Esophagus squamous epithelium (tissue), 5 donors: ENCODE measurements at places on chromosomes 1 and 21.

- DNase-seq, result no peak
These were observed 3.2 kb downstream of the TMEM269 start for GRCh38 chr1:42788021-42788420.

GRCh38 chr1:94648225-94649007 is 106.9 kb upstream of the F3 start:
- DNase-seq, result no peak

GRCh38 chr1:40848530-40849189 is 13.5 kb downstream of the CITED4 start:
- DNase-seq, result no peak

DNA sequence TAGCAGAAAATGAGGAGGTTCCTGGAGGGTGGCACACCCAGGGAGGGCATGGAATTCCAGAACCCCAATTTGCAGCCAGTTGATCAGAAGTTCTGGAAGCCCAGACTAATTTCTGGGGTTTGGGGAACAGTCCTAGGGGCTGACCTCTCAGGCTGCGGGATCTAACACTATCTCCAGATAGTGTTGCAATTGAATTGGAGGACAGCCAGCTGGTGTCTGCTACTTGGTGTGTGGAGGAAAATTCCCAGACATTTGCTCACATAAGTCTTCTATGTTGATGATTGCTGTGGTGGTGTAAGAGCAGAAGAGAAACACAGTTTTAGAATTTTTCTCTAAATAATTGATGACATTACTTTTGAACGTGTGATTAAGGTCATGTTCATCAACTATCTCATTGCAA is 154.3 kb upstream of the RNPC3 start:
- no peak for DNase-seq

DNA sequence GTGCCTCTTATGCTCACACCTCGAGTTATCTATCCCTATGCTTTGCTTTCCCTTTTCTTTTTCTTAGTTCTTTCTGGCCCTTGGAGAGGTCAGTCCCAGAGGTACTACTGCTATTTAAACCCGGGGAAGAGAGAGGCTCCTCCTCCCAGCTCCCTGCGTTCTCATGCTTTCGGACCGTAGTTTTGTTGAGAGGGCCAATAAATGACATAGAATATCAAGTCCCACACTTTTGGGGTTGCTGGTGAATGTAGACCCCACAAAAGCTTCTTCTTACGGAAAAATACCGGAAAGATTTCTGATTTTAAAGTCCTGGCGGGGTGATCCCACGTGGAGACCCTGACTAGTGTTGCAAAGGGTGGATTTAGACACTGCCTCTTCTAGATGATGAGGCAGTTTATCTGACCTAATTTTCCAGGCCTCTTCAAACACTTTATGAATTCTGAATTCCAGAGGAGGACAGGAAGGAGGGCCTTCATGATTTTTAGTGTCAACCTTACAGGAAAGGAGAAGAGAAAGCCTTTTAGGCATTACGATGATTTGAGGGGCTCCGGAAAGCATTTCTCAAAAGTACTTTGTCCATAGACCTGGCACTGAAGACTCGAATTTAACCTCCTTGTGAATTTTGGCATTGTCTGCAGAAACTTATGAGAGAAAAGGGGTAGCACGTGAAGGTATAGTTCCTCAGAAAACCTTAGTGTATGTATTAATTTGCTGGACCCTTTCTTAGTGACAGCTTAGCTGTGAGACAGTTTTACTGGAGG is 694 bp downstream of the TMEM167B start:
- DNase-seq, result no peak

DNA sequence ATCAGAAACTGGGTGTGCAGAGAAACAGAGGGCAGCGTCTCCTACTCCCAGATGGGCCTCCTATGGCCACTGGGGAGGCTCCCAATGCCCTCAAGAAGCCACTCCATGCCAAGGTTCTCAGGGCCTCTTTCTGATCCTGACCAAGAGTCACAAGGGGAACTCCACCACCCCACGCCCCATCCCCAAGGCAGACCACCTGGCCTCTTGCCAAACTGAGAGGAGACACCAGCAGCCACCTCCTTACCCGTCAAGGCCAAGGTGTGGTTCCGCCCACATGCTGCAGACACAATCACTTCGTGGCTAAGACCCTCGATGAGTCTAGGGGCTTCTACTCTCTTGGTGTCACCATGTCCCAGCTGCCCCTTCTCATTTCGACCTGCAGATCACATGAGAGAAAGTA is 17.0 kb downstream of the RCC2 start:
- no peak for DNase-seq

GRCh38 chr1:98674075-98674781 is 12.7 kb downstream of the SNX7 start:
- no peak for DNase-seq

DNA sequence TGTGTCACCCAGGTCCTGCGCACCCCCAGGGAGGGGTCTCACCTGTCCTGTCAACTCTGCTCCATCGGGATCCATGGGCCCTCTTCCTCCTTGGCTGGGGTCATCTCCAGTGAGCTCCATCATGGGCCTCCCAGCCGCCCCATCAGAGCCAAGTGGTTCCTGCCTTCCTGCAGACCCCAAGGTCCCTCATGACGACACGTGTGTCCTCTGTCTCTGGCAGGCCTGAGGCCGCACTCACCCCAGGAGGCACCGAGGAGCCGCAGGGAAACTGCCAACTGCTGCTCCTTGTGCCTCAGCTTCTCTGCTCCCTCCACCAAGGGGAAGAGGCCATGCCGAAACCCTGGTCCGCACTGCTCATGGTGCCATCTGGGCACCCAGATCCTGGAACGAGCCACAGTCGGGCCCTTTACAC is 46.8 kb downstream of the COL18A1 start:
- DNase-seq, result no peak

DNA sequence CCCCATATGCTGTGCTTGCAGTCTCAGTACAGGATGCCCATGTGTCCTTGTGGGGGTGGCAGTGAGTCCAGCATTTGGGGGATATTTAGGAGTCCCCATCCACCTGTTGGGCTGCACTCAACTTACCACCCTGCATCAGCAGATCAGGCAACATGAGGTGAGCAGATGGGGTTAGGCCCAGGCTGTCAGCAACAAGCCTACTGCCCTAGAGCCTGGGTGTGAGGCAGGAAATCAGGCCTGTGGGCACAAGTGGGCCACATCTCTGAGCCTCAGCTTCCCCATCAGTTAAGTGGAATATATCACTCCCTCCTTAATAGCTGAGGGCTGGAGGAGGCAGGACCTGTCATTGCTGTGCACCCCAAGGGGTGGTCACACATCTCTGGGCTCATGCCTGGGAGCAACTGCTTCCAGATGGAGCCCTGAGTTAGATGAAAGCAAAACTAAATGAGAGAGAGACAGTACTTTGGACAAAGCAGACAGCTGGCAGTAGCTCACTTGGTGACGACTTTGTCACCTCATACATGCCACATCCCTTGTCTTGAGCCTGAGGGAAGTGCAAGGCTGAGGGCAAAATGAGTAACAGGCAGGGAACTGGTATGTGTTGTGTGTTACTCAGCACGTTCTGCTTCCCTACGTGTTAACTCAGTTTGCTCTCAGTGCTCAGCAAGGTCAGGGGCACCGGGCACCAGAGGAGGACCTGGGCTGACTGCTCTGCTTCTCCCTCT is 48.4 kb downstream of the TRIM11 start:
- DNase-seq, result no peak

- no peak for DNase-seq
These were observed 16.3 kb downstream of the SLC19A1 start for GRCh38 chr21:45525910-45526306.

GRCh38 chr1:45490121-45490625 is 790 bp downstream of the TESK2 start:
- no peak for DNase-seq

DNA sequence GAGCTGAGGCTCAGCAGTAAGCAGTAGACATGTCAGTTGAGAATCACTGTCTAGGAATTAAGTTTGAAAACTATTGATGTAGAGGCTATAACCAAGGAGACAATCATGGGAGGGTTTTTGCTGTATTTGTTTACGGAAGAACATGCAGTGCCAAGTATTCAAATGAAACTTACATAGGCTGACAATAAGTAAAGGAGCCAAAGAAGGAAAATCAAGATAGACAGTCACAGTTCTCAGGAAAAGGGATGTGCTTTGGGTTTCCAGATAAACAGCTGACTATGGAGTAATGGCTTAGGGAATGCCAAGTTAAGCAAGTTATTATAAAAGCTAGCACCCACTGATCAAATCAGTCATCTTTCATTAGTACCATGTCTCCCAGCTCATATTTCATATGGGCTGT is 21.5 kb downstream of the GNG12 start:
- DNase-seq, result no peak

- DNase-seq, result no peak
These were observed 16.0 kb upstream of the PIGV start for GRCh38 chr1:26771643-26772321.

- DNase-seq, result no peak
These were observed 18.3 kb downstream of the SLFNL1 start for GRCh38 chr1:41003127-41003639.

DNA sequence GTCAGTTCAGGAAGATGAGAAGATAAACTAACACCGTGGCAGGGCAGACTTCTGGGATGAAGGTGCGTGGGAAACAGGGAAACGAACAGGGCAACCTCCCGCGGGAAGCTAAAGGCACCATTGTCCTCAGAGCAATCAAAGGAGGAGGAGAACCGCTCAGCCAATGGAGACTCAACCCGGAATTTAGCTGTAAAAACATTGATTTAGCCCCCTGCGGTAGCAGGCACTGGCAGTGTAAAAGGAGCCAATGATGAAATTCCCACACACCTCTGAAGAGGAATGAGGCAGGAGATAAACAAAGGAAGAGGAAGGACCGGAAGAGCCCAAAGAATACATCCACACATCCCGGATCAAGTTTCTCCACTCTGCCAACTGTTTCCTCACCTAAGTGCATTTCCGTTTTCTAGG is 19.5 kb downstream of the HLCS start:
- no peak for DNase-seq

GRCh38 chr1:228090613-228091081 is 8.1 kb downstream of the ARF1 start:
- no peak for DNase-seq
